Chondrocyte (in vitro differentiated cells): ENCODE measurements at places on chromosomes 4 and X. TPM values are rescaled to one million over a fixed set of nuclear protein-coding genes. Genes with fewer than 3 reads are reported as not detected.

PDE6B gene
- total RNA-seq = 0.46 to 2.3 TPM (median 2.3 TPM) in 3 replicates

CDS1 gene
- total RNA-seq = 0.26 to 0.30 TPM in 2 of 3 replicates, not detected in the other

CENPI gene
- 4.6 to 5.7 TPM (median 5.6 TPM) in 3 replicates for total RNA-seq

SPANXC gene
- not detected in 3 replicates for total RNA-seq

JAKMIP1 gene
- 0.10 TPM in 1 of 3 replicates, not detected in the others for total RNA-seq

SPANXN4 gene
- total RNA-seq = not detected in 3 replicates

SRD5A3 gene
- total RNA-seq = 23.9 to 31.4 TPM (median 29.0 TPM) in 3 replicates

DNA sequence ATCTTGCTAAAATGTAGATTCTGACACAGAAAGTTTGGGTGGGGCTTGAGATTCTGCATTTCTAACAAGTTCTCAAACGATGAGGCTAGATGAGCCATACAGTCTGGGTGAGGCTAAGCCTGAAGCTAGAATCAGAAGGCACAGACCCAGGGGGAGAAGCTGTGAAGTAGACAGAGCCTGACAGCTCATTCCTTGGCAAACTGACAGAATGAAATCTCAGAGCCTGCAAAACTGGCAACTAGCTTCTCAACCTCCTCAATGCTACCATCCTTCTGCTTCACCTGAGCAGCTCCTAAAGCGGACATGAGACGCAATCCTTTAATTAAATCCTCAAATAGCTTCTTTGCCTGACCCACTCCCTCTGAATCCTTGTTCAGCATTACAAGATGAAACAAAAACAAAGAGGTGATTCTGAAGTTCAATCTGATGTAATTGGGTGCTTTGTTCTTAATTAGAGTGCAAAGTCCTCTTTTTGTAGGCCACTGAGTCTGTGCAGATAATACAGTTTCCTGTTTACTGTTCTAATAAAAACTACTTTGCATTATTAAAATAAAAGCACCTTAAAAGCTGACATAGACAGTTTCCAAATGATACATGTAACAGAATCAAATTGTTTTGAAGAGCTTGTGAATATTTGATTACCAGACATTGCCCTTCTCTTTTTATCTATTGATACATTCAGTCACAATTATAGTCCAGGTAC is 71.0 kb upstream of the BMP2K start:
- H3K4me1 ChIP-seq = peaks cover 9% of the 10 kb centered on the region
- H3K27ac ChIP-seq = no peak overlapping the region
- peaks cover 5% of the 10 kb centered on the region for H3K36me3 ChIP-seq
- no peaks in the 10 kb centered on the region for H3K27me3 ChIP-seq
- H3K4me3 ChIP-seq = no peak overlapping the region
- DNase-seq = no peak

- H3K27me3 ChIP-seq = no peaks in the 10 kb centered on the region
- no peak overlapping the region for H3K4me3 ChIP-seq
- H3K27ac ChIP-seq = no peak overlapping the region
- no peak for DNase-seq
- no peaks in the 10 kb centered on the region for H3K36me3 ChIP-seq
Observed at GRCh38 chrX:38080808-38081207, 74.5 kb downstream of the SYTL5 start.

DNA sequence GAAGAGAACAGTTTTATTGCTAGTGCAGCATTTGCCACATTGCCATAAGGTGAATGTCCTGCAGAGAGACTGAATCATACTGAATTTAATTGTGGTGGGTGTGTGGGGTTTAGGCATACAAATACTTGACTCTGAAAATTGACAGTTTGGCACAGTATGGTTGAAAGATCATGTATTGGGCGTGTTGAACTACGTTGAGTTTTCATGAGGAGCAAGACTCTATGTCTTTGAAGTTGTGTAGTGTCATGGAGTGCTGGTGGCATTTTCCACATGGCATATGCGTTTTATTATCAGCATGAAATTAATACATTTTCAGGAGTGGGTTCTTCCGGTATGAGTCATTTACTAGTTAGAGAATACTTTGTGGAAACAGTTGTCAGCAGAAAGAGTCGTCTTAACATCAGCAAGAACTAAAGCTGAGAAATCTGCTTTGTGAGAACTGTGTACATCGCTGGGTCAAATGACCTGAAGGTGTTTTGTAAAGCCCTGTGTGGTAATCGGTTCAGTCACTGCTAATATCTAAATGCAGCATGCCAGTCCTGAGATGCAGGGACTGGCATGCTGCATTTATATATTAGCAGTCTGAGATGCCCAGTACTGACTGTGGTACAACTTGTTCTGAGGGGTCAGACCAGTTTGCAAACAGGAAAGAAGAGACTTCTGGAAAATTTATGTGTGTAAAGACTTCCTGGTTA is 50.3 kb downstream of the ARHGAP10 start:
- H3K4me3 ChIP-seq = no peak overlapping the region
- DNase-seq = no peak
- H3K36me3 ChIP-seq = peaks cover 3% of the 10 kb centered on the region

DNA sequence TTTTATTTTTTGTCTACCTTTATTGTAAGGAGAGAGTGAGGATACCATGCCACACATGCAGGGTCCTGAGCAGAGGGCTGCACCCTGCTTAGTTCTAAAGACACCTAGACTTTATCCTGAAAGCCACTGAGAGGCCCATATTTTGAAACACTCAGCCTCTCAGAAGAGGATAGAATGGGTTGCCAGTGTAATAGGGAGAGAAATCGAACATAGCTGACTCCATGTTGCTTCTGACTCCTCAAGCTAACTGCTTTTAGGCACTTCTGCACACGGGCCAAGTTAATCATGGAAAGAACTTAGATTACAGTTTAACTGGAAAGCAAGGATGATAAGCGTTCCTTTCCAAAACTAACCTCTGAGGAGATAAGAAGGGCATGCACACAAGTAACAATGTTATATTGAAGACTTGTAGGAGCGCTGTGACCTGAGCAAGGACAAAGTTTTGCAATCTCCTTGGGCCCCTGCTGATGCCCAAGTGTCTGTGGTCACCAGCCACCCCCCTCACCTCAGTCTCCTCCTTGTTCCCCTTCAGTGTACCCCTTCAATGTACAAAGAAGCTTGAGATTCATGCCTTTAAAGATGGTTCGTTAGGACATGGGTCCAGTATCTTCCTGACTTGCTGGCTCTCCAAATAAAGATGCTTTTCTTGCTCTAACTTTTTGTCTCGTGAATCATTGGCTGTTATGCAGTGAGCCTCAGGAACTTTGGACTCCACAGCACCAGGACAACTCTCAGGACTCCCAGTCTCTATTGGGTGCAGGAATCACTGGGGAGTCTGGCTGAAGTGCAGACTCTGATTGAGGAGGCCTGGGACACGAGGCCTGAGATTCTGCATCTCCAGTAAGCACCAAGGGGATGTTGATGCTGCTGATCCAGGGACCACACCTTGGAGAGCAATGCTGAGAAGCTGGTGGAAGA is 25.4 kb upstream of the CD99 start:
- H3K27me3 ChIP-seq = no peaks in the 10 kb centered on the region
- no peak overlapping the region for H3K27ac ChIP-seq
- no peak overlapping the region for H3K4me3 ChIP-seq
- H3K4me1 ChIP-seq = peaks cover 4% of the 10 kb centered on the region
- H3K36me3 ChIP-seq = no peaks in the 10 kb centered on the region

GRCh38 chrX:56319165-56319564 is 87.0 kb downstream of the KLF8 start:
- no peak for DNase-seq
- H3K4me1 ChIP-seq = no peaks in the 10 kb centered on the region
- no peak overlapping the region for H3K27ac ChIP-seq
- no peaks in the 10 kb centered on the region for H3K36me3 ChIP-seq
- H3K27me3 ChIP-seq = no peaks in the 10 kb centered on the region
